HS-5 (cell line): ENCODE measurements at places on chromosomes 12 and 14.

DNA sequence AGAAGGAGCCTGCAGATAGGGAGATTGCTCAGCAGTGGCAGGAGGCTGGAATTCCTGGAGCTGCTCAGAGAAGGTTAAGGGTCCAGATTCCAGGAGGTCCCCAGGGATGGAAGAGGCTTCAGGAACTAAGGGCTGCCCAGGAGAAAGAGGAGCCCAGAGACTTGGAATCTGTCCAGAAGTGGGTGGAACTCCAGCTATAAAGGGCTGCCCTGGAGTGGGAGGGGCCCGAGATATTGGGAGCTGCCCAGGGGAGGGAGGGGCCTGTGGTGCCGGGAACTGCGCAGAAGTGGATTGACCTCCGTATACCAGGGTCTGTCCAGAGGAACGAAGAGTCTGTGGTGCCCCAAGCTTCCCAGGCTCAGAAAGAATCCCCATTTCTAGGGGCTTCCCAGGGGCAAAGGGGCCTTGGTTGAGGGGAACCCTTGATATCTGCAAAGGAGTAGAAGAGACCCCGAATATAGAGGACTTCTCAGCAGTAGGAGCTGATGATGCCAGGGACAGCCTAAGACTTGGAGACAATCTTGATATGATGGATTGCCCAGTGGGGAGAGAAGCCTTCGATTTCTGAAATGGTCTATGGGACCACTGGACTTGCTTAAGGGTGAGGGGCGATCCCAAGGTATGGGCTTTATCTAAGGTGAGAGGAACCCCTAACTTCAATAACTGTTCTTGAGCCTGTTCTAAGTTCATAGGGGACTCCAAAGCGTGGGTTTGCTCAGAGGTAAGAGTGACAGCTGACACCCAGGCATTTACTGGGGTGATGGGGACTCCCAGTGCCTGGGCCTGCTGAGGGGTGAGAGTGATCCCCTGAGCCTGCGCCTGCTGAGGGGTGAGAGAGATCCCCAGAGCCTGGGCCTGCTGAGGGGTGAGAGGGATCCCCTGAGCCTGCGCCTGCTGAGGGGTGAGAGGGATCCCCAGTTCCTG, 45.0 kb downstream of the FAM186A start:
- DNase-seq = no peak

DNA sequence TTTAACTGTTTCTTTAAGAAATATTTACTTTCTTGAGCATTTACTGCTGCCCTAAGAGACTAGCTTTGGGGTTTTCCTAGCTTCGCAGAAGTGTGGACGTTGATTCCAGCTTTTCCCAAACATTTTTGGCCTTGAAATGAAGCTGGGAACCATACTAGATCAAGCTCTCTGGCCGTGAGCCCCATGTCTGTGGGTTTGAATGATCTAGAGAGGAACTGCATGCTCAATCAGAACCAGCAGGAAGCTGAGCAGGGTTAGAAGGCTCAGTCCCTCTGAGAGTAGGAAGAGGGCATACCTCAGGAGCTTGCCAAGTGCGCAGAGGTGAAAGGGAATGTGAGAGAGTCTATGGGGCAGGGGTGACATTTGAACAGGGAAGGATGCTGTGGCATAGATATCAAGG, 292.1 kb downstream of the CACNA1C start:
- DNase-seq = no peak

DNA sequence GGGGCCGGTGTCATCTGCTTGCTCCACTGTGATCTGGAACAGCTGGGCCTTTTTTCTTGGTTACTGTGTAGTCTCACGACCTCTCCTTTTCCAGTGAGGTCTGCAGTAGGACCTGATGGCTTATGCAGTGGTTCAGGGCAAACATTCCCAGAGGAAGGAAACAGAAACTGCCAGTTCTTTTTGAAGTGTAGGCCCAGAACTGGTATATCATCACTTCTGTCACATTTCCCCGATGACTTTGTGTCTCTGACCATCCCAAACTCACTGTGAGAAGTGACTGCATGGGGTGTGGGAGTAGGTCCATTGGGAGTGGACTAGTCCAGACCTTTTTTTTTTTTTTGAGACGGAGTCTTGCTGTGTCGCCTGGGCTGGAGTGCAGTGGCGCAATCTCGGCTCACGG, 38.4 kb downstream of the RCOR1 start:
- DNase-seq = no peak

- DNase-seq = no peak
Observed at GRCh38 chr14:22547313-22547947, 41.6 kb downstream of the DAD1 start.

DNA sequence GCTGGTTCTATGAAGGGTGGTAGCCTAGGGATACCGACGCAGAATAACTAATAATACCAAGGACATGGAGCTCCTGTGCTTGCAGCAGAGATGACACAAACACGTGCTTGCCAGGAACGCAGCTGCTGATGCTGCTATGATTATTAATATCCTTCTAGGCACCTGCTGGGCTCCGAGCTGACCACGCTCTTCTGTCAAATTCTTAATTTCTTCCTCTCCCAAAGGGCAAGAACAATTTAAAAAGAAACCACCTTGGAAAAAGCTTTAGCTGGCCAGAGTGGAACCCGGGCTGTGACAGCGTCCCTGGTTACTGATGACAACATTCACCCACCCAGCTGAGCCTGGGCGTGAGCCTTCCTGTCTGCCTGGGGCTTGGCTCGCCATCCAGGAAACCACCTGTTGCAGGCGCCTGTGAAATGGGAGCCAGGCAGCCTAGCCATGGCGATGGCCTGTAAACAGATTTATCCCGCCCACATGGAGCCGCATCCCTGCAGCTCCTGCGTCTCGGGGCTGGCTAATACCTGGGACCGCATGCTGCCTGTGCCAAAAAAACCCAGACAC, 28.8 kb downstream of the CLMN start:
- no peak for DNase-seq

GRCh38 chr12:50052964-50053363, 4.4 kb upstream of the ASIC1 start:
- DNase-seq = no peak

DNA sequence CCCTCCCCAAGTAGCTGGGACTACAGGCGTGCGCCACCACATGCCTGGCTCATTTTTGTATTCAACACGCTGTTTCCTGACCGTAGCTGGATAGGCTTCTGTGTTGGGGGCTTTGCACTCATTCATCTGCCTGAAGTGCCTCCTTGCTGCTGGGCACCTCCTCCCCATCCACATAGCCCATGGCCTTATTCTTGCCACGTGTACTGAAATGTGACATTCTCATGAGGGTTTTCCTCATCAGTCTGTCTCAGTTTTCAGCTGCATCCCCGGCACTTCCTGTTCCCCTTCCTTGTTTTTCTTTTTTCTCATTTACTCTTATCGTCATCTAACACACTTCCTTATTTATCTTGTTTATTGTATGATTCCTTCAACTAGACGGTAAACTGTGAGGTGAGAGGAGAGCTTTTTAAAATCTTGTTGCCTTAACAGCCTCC, 36.6 kb downstream of the RCOR1 start:
- DNase-seq = no peak

GRCh38 chr12:126430921-126431320, 1365.7 kb downstream of the AACS start:
- DNase-seq = no peak

GRCh38 chr12:105166736-105167135, 59.2 kb downstream of the WASHC4 start:
- no peak for DNase-seq

- DNase-seq = no peak
Observed at GRCh38 chr12:77324763-77325468, 259.5 kb upstream of the E2F7 start.

- DNase-seq = no peak
Observed at GRCh38 chr14:23025151-23025814, 9.4 kb downstream of the PSMB5 start.

- DNase-seq = no peak
Observed at GRCh38 chr12:89935850-89936249, 227.2 kb upstream of the ATP2B1 start.

GRCh38 chr14:88935083-88935482, 110.6 kb downstream of the TTC8 start:
- DNase-seq = no peak

DNA sequence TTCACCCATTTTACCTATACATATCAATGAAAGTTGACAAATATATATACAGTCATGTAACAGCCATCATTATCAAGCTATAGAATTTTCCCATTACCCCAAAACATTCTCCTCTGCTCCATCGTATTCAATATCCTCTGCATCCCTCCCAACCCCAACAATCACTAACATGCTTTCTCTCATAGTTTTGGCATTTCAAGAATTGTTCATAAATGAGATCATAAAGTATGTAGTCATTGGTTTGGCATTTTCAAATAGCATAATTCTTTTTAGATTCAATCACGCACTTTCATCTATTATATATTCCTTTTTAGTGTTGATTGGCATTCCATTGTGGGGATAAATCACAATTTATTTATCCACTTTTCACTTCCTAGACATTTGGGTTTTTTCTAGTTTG, 866.0 kb upstream of the TMEM132C start:
- peak; percentile 77 for DNase-seq

DNA sequence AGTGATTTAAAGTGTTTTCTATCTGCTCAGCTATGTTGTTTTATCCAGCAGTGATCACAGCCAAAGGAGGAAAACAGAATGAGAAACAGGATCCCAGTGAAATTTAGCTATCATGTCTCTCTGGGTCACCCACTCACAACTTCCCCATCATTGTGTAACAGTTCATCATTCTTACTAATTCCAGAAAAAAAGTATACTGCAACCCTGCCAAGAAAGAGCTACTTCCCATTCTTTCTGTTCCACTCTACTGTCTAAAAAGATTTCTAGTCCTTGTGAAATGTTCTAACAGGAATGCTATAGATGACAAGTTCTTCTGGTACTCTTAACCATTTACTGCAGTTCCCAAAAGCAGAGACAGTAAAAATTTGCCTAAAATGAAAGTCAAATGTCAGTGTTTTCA, 39.2 kb upstream of the CD163 start:
- no peak for DNase-seq

- DNase-seq = no peak
Observed at GRCh38 chr14:59018460-59018859, 170.0 kb upstream of the DAAM1 start.

- DNase-seq = peak; percentile 99
Observed at GRCh38 chr12:126051611-126052107, 986.4 kb downstream of the AACS start.

DNA sequence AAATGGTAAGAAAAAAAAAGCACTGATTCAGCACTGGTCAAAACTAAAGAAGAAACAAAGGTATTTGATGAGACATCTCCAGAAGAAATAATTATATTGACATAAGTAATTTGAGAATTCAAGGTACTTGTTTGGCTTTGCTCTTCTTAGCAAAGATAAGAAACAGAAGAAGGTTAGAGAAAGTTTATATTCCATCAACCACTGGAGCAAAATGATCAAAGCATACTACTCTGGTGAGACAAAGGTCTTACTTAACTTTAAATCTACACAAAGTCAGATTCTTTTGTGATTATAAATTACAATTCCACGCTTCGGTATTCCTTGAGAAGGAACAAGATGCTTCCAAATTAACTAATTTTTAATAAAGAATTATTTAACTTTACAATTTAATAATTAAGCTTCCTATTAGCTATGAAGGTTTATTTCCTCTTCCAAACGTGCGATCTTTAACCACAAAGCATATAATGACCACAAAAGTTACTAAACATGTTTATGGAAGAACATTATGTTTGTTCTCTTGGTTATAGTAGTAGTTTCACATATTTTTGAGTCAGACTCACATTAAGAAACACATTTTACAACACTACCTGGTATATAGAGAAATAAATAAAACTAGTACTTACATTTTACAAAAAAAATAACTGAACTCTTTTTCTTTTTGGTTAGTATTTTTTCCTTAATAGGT, 53.4 kb downstream of the METTL25 start:
- no peak for DNase-seq

GRCh38 chr12:28629691-28630090, 439.4 kb downstream of the CCDC91 start:
- no peak for DNase-seq

DNA sequence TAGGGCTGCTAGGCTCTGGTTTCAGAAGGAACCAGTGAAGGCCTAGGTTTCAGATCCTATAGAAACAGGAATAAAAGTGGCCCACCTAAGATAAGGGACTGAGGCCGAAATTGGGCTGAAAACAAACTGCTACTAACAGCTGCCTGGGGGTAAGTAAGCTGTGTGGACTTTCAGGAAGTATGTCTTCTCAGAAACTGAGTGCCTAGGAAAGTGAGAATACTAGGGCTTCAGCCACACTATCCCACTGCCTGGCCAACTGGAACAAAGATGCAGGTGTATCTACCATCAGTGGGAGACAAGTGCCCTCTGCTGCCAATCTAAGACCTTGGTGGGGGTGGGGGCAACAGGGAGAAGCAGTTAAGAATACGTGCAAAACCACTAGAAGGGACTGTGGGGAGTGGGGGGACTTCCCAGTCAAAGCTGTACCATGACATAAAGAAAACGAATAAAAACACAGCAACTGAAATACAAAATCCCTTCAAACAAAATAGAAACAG, 82.5 kb downstream of the MED13L start:
- DNase-seq = no peak

DNA sequence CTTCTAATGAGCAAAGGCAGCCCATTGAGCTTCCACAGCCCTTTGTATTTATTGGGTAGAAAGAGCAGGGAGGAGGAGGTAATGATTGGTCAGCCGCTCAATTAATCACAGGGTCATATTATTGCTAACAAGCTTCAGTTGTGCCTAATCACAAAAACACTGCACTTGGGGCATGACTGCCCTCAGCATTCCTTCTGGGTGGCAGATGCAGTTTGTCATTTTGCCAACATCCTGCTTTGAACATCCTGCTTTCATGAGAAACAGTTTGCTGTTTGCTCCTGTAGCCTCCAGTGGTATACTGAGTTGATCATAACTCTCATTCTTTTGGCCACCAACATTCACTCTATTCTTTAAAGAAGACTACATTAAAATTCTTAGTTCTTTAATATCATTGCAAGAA, 462.9 kb upstream of the MIS18BP1 start:
- no peak for DNase-seq

- no peak for DNase-seq
Observed at GRCh38 chr12:106595268-106595667, 12.5 kb downstream of the RFX4 start.

GRCh38 chr12:104304261-104305009, 896 bp downstream of the EID3 start:
- no peak for DNase-seq

- no peak for DNase-seq
Observed at GRCh38 chr12:42660968-42661937, 71.7 kb upstream of the PRICKLE1 start.

GRCh38 chr12:110705309-110705708, 16.4 kb upstream of the HVCN1 start:
- no peak for DNase-seq

- no peak for DNase-seq
Observed at GRCh38 chr12:84785951-84786350, 126.6 kb downstream of the SLC6A15 start.

- no peak for DNase-seq
Observed at GRCh38 chr12:130486891-130487416, 149.3 kb downstream of the PIWIL1 start.
